Activated T-helper 2 cell treated with anti-CD3 and anti-CD28 coated beads, Interferon-gamma antibody, Interleukin-2, Interleukin-4, amounts not matched to agents 10 μg/mL and 5 μg/mL and 100 μg/mL, durations not matched to agents 14 hours and 24 hours and 36 hours (primary cell): ENCODE measurements at places on chromosomes 2 and 18. TPM values are rescaled to one million over a fixed set of nuclear protein-coding genes. Genes with fewer than 3 reads are reported as not detected.

Gene FIGN
- not detected in 2 replicates for total RNA-seq

Gene MAP3K19
- total RNA-seq: not detected in 2 replicates

Gene CNDP1
- 0.09 TPM in 2 replicates for total RNA-seq

GRCh38 chr18:76530391-76530790, 35.3 kb upstream of the ZNF516 start:
- H3K4me3 ChIP-seq: no peak overlapping the region
- no peak for DNase-seq
- H3K27me3 ChIP-seq: peaks cover 16% of the 10 kb centered on the region
- H3K36me3 ChIP-seq: no peaks in the 10 kb centered on the region

DNA sequence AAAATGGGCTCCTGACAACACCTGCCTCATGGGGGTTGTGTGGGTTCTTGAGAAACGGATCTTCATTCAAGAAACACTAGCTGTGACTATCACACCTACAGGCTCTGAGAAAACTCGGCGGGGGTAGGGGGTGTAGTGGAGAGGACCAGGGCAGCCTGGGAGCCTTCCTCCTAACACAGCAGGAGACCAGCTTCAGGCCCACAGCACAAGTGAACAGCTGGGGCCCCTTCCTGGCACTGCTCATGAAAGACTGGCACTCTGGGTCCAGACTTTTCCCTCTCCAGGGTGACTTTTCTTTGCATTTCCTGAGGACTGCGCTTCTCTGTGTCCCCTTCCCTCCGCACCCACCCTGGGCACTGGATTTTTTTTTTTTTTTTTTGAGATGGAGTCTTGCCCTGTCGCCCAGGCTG, 7.2 kb upstream of the SEMA4C start:
- H3K4me1 ChIP-seq: peaks cover 10% of the 10 kb centered on the region
- no peak for DNase-seq
- H3K27me3 ChIP-seq: peaks cover 1% of the 10 kb centered on the region
- H3K36me3 ChIP-seq: no peaks in the 10 kb centered on the region

GRCh38 chr2:25063876-25064660, 22.2 kb downstream of the EFR3B start:
- no peak overlapping the region for H3K4me3 ChIP-seq
- H3K27ac ChIP-seq: no peak overlapping the region
- no peaks in the 10 kb centered on the region for H3K4me1 ChIP-seq
- H3K27me3 ChIP-seq: no peaks in the 10 kb centered on the region

DNA sequence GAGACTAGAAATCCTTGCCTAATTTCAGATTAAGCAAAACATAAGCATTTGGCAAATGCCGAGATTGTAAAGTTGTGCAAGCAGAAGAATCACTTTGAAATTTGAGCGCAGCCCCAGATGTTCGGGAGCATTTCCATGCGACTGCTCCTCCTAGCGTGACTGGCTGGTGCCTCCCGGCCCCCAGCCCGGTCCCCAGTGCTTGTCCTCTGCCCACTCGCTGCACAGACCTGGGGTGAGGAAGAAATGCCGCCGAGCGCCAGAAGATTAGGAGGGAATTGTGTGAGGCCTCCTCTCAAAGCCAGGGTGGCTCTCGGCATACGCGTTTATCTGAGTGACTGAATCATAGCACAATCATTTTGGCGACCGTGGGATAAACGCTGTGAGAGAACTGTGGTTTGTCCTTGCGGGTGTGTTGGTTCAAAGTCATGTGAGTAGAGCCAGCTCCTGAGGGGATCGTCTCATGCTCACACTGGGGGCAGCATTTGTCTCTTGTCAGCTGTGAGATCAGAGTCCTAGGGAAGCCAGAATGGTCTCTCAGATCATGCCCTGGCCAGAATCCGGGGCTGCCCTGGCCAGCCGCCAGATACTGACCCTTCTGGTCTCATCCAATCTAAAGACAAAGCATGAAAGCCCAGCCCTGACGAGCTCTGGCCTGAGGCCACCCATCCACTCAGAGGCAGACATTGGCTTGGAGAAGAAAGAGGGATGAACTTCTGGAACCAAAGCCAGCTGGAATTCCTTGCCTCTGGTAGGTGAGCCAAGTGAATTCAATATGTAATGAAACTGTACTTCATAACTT, 189.3 kb downstream of the SH3RF3 start:
- H3K27me3 ChIP-seq: peaks cover 27% of the 10 kb centered on the region
- H3K4me3 ChIP-seq: no peak overlapping the region
- H3K36me3 ChIP-seq: no peaks in the 10 kb centered on the region
- peaks cover 7% of the 10 kb centered on the region for H3K4me1 ChIP-seq
- no peak overlapping the region for H3K27ac ChIP-seq

DNA sequence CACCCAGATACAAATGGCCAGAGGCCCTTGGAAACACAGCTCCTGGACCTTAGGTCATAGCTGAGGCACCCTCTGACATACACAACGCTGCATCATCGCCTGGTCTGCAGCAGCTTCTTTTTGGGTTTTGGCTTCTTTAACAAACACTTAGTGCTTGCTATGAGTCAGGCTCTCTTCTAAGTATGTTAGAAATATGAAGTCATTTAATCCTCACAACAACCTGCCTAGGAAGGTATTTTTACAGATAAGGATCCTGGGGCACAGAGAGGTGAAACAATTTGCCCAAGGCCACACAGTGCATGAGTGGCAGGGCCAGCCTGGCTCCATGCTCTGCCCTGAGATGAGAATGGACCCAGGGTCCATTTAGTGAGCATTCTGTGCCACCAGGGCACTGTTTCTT, 96.6 kb downstream of the TMEM17 start:
- H3K27me3 ChIP-seq: no peaks in the 10 kb centered on the region
- no peaks in the 10 kb centered on the region for H3K36me3 ChIP-seq
- H3K4me3 ChIP-seq: no peak overlapping the region
- no peak overlapping the region for H3K27ac ChIP-seq
- no peak for DNase-seq

GRCh38 chr2:238513346-238513745, 86.6 kb downstream of the ASB1 start:
- peaks cover 3% of the 10 kb centered on the region for H3K27me3 ChIP-seq
- no peaks in the 10 kb centered on the region for H3K4me1 ChIP-seq
- no peak for DNase-seq
- no peaks in the 10 kb centered on the region for H3K36me3 ChIP-seq

DNA sequence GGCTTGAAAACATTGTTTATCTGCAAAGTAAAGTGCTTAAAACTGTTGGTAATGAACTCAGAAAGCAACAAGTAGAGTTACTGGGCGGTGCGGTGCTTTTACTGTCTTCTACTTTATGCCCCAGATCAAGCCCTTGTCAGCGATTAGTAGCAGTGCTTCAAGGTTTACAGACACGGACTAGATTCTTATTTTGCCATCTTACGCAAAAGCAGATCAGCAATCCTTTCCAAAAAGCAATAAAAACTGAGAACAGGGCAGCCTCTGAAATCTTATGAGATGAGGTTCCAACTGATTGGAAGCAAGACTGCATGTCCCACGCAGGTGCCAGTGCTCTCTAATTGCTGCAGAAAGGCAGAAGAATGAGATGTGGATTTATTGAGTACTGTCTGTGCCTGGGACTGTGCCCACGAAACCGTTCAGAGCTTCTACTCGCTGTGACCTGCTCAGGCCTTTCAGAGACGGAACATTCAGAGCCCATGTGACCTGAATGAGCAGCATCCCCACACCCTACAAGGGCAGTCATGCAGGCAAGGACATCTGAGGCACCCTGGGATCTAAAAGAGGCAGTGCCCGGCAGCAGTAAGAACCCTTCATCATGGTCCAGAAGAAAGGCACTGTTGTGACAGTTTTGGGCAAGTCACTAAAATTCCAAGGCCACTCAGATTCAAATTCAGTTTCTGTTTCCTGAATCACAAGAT, 15.7 kb downstream of the COL4A3 start:
- H3K36me3 ChIP-seq: no peaks in the 10 kb centered on the region
- no peak overlapping the region for H3K27ac ChIP-seq
- H3K4me3 ChIP-seq: no peak overlapping the region
- peaks cover 2% of the 10 kb centered on the region for H3K27me3 ChIP-seq
- no peak for DNase-seq

GRCh38 chr18:56026509-56026908, 438.5 kb upstream of the TCF4 start:
- no peaks in the 10 kb centered on the region for H3K36me3 ChIP-seq
- H3K27ac ChIP-seq: no peak overlapping the region
- DNase-seq: no peak
- no peak overlapping the region for H3K4me3 ChIP-seq
- no peaks in the 10 kb centered on the region for H3K4me1 ChIP-seq

- H3K27ac ChIP-seq: no peak overlapping the region
- peaks cover 21% of the 10 kb centered on the region for H3K4me1 ChIP-seq
- no peak overlapping the region for H3K4me3 ChIP-seq
- peaks cover 42% of the 10 kb centered on the region for H3K36me3 ChIP-seq
- no peak for DNase-seq
These were observed 7.0 kb upstream of the DRC1 start for GRCh38 chr2:26394694-26395093.
